ENCODE measurements at places on chromosomes 12 and 14. TPM values are rescaled to one million over a fixed set of nuclear protein-coding genes. Genes with fewer than 3 reads are reported as not detected.

Gene AMIGO2
- 3.9 TPM for total RNA-seq

Gene NPC2
- total RNA-seq, result 444 TPM

Gene PRICKLE1
- total RNA-seq, result 13.1 TPM

Gene PDZRN4
- not detected for total RNA-seq

Gene GPR132
- total RNA-seq, result 1.4 TPM

Gene HOXC10
- not detected for total RNA-seq

Gene PPM1H
- 0.51 TPM for total RNA-seq

Gene LYZ
- total RNA-seq, result not detected

Gene LALBA
- not detected for total RNA-seq

Gene ATP23
- total RNA-seq, result 11.6 TPM

Gene TAS2R20
- total RNA-seq, result 0.68 TPM

Gene ERBB3
- total RNA-seq, result 4.2 TPM

Gene ARID2
- 9.4 TPM for total RNA-seq

Gene GDF11
- 7.9 TPM for total RNA-seq

Gene RPS6KL1
- 0.26 TPM for total RNA-seq

Gene SYNE3
- total RNA-seq, result 20.4 TPM

Gene EMP1
- 472 TPM for total RNA-seq

Gene BMP4
- 2.3 TPM for total RNA-seq

Gene TMEM52B
- total RNA-seq, result 0.82 TPM

Gene PHETA1
- total RNA-seq, result 18.3 TPM

Measured in pericardium fibroblast (primary cell).